Large intestine (tissue), 12 donors: ENCODE measurements at places on chromosomes 3 and 15. TPM values are rescaled to one million over a fixed set of nuclear protein-coding genes. Genes with fewer than 3 reads are reported as not detected.

The ENTPD3 gene
- polyA plus RNA-seq: 4.3 TPM

The MYL3 gene
- polyA plus RNA-seq: 6.7 TPM

DNA sequence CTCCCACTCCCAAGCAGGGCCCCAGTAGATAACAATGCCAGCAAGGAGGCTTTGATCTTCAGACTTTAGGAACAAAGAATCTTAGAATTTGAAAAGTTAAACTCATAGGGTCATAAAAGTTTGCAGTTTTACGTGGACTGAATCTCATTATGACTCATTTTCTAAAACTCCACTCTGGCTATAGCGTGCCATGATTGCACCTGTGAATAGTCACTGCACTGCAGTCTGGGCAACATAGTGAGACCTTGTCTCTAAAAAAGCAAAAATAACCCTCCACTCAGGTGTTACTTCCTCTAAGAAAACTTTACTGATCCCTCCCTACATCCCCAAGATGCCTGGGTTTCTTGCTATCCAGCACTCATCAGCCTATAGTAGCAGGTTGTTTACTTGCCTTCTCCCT, 104.5 kb downstream of the IL20RB start:
- no peak for DNase-seq
- H3K36me3 ChIP-seq: no peaks in the 10 kb centered on the region
- no peaks in the 10 kb centered on the region for H3K27me3 ChIP-seq
- H3K27ac ChIP-seq: no peak overlapping the region
- no peaks in the 10 kb centered on the region for H3K4me1 ChIP-seq
- no peak overlapping the region for H3K4me3 ChIP-seq

DNA sequence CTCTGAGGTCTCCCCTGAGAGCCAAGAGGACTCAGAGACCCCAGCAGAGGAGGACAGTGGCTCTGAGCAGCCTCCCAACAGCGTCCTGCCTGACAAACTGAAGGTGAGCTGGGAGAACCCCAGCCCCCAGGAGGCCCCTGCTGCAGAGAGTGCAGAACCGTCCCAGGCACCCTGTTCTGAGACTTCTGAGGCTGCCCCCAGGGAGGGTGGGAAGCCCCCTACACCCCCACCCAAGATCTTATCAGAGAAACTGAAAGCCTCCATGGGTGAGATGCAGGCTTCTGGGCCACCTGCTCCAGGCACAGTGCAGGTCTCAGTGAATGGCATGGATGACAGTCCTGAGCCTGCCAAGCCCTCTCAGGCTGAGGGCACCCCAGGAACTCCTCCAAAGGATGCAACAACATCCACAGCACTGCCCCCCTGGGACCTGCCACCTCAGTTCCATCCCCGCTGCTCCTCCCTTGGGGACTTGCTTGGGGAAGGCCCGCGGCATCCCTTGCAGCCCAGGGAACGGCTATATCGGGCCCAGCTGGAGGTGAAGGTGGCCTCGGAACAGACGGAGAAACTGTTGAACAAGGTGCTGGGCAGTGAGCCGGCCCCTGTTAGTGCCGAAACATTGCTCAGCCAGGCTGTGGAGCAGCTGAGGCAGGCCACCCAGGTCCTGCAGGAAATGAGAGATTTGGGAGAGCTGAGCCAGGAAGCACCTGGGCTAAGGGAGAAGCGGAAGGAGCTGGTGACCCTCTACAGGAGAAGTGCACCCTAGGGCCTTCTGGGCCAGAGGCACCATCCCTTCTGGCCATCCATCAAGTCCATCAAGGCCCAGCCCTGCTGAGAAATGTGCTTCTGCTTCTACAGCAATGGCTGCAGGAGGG, 23.6 kb downstream of the PLEKHO2 start:
- peaks cover 37% of the 10 kb centered on the region for H3K36me3 ChIP-seq
- no peaks in the 10 kb centered on the region for H3K27me3 ChIP-seq
- no peak overlapping the region for H3K4me3 ChIP-seq
- H3K27ac ChIP-seq: peak overlapping the region; percentile 12
- DNase-seq: no peak

DNA sequence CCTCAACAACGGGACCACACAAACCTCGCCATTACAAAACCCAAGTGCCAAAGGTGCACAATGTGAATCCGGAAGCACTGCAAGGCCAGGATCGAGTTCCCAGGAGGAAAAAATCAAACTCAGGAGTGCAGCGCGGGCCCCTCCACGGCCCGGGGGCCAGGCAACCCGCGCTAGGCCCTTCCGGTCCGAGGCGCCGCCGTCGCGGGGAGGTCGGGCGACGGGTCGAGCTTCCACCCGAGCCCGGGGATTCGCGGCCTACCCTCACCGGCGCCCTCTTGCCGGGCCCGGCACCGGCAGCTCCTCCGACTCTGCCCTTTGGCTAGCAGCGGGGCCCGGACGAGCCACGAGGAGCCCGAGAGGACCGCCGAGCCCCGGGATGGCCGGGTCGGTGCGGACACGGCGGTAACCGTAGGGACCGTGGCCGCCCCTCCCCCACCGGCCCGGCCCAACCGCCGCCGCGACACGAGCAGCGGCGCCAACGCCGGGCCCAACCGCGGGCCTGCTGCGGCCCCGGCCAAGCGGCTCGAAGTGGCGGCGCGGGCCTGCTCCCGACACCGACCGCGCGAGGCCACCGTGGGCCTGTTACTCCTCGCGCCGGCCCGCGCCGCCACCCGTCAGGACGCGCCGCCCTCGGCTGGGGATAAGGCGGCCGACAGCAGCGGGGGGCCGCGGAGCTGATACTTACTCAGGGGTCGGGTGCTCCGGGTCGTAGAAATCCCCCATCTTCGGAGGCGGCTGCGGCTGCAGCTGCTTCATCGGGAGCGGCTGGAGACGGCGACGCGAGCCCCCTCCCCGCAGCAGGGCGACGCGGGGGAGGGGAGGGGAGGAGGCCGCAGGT, 525 bp downstream of the SETD2 start:
- H3K27me3 ChIP-seq: no peaks in the 10 kb centered on the region
- H3K36me3 ChIP-seq: no peaks in the 10 kb centered on the region
- H3K27ac ChIP-seq: peak overlapping the region; percentile 94
- peak overlapping the region; percentile 86 for H3K4me3 ChIP-seq
- H3K4me1 ChIP-seq: peaks cover 18% of the 10 kb centered on the region

DNA sequence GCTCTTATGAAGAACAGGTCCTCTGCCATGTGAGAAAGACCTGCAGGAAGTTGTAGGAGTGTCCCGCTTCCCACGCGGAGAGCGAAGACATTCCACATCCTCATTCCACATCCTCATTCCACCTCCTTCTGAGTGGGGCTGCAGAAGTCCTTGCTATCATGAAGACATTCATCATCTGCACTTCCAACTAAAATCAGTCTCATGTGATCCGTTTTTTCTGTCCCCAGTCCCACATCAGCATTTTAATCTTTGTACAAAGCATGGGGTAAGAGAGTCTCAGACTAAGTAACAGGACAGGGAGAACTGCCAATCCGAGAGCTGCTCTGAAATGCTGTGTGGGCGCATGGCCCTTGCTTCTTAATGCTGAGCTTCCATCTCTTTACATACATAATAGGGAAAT, 227.2 kb downstream of the RSRC1 start:
- no peaks in the 10 kb centered on the region for H3K36me3 ChIP-seq
- no peaks in the 10 kb centered on the region for H3K4me1 ChIP-seq
- no peak for DNase-seq
